ENCODE measurements at places on chromosomes 4 and X.

GRCh38 chr4:113732-114131 is 10.6 kb upstream of the ZNF718 start:
- DNase-seq: no peak

DNA sequence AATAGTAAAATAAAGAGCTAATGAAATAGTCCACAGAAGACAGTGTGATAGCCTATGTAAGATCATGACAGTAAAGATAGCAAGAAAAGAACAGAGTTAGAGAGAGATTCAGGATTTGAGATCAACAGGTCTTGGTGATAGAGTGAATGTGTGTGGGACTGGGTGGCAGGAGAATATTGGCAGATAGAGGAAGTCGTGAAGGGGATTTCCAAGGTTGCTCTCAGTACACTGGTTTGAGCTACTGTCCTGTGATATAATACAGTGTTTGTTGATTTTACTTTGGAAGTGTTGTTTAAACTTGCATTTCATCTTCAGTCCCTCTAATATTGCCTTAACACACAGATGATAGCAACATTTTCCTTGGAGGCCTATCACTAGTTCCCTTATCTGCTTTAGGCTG is 44.1 kb downstream of the DTHD1 start:
- DNase-seq: no peak

- no peak for DNase-seq
These were observed at the start of gene FREM3 for GRCh38 chr4:143700416-143701352. TSS of gene FREM3 (minus strand) at chr4:143700675. CDS start at chr4:143700675, 0 bp downstream.

DNA sequence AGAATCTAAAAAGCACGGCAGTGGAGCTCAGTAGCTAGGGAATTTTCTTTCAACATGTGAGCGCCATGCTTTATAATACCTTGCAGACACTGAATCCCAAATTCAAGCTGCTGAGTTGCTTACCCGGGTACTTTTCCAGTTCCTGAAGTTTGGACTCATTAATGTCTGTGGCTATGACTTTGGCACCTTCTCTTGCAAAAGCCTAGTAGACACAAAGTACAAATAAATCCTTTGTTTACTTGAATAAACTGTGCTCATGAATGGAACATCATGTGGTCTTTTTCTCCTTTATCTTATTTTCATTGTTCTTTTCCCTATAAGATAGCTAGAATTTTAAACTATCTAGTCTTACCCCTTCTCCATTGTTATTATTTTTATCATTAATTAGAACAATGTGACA is 4.6 kb downstream of the BDH2 start:
- no peak for DNase-seq

DNA sequence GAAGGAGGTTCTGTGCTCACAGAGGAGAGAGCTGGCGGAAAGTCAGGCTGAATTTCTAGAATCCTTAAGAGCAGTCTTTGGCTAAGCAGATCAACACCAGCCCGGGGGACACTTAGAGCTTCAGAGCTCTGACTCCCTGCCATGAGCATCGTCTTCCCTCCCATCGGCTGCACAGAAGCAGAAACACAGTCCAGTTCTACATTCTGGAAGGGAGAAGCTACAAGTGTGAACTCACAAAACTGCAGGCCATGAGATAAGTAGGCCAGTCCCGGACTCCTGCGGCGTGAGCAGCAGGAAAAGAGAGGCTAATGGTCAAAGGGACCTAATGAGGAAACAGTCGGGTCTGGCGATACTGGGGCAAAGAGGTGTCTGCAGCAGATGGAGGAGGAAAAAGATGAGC is 211.5 kb downstream of the DHX15 start:
- no peak for DNase-seq

Measured in GM04503 (cell line).